ENCODE measurements at places on chromosomes 5 and 9.

DNA sequence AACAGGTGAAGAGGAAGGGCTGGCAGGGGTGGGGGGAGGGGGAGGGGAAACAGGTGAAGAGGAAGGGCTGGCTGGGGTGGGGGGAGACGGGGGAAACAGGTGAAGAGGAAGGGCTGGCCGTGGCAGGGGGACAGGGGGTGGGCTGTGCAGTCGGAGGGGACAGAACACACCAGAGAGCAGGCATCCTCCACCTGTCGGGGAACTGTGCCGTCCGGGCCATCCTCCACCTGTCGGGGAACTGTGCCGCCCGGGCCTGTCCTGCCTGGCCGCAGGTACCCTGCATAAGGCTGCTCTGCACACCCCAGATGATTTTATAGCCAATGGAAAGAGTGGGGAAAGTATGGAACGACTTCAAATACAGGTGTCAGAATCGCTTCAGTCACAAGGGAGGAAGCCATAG lies 32.5 kb upstream of the PPP1R26 start:
- no peak for DNase-seq

DNA sequence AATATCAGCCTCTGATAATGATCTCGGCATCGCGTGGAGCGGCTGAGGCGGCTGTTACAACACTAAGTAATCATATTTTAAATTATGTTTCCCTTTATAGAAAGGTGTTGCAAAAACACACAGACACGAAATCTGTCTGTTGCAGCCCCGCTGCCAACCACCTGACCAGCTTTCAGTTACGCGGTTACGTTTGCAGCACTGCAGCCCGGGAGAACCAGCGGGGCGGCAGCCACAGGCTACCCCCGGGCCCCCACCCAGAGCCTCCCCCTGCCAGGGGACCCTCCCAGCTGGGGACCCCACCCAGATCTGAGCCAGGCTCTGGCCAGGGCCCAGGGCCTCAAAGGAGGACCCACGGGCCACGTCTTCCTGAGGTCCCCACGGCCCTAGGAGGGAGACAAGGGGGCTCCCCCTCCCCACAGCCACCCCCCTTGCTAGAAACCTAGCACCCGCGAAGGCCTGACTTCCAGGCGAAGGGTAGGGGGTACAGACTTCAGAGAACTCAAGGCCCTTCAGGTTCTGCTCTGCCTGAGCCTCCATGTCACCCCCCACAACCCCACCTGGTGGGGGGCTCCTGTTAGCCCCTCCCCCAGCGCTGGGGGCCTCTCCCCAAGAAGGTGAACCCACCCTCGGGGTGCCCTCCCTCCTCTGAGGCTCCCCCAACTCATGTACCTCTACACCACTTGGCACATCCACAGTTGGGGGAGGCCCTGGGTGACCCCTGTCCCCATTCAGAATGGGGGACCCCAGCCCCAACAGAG lies 6.0 kb downstream of the NACC2 start:
- no peak for DNase-seq

GRCh38 chr5:147267082-147267832 lies 32.4 kb downstream of the STK32A start:
- no peak for DNase-seq

- DNase-seq: no peak
These were observed 491.8 kb upstream of the COX7C start for GRCh38 chr5:86125731-86126601.

DNA sequence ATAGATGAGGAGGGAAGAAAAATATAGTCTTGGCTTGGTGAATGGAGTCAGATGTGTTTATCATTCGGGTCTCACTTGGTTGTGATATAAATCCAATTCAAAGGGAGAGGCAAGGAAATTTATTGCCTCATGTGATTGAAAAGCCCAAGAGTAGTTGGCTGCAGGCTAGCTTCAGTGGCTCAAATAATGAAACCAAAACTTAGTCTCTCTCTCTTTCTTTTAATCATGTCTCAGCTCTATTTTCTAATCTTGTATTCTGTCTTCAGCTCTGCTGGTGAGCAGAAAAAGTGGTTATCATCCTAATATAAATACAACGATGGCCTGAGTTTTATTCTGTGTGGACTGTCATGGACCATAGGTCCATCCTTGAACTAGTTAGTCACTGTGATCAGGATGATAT lies 234.2 kb upstream of the PPP1R2B start:
- no peak for DNase-seq

GRCh38 chr5:7881091-7881490 lies 12.1 kb downstream of the MTRR start:
- DNase-seq: no peak

DNA sequence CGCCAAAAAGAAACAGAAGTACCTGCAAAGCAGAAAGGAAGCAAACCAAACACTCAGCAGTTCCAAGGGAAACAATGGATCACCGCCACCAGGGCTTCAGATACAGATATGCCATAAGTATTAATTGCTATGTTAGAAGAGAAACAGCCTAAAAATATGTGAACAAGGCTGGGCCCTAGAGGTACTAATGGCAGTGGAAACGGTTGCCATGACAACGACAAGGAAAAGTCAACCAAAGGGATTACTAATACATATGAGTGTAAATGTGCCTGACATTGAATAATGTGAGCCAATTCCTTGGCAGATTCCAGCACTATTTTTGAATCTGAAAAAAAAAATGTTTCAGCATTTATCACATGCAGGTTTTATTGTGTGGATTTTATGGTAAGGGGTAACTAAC lies 75.0 kb downstream of the CAVIN4 start:
- DNase-seq: no peak

- no peak for DNase-seq
These were observed 8.7 kb downstream of the UBQLN1 start for GRCh38 chr9:83698976-83699585.

DNA sequence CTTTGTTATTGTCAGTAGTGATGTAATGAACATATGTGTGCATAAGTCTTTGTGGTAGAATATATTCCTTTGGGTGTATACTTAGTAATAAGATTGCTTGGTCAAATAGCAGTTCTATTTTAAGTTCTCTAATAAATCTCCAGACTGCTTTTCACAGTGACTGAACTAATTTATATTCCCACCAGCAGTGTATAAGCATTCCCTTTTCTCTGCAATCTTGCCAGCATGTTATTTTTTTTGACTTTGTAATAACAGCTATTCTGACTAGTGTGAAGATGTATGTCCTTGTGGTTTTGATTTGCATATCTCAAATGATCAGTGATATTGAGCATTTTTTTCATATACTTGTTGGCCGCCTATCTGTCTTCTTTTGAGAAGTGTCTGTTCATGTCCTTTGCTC lies 111.5 kb upstream of the CDH12 start:
- no peak for DNase-seq

DNA sequence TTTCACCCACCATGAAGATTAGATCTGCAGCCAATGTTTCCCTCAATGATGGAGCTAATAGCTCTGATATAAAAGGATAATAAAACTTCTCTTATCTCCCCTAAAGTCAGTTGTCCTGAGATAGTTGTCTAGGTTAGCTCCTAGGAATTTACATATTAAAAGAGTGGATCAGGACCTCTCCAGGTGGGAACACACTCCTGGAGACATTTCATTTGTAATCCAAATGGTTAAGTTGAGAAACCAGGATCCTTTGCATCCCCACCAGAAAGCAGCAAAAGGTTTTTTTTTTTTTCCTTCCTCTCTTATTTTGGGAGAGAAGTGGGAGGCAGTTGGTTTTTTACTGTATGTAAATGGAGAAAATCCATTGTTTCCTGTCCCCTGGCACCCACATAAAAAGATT lies 182.5 kb upstream of the FBXL17 start:
- no peak for DNase-seq

- no peak for DNase-seq
These were observed 1625.5 kb upstream of the CDH6 start for GRCh38 chr5:29568028-29568427.

GRCh38 chr9:109497226-109498153 lies 617 bp downstream of the PTPN3 start:
- no peak for DNase-seq

GRCh38 chr5:95655575-95655974 lies 9.0 kb downstream of the RFESD start:
- no peak for DNase-seq

GRCh38 chr5:38329132-38329715 lies 70.9 kb downstream of the EGFLAM start:
- DNase-seq: no peak

- no peak for DNase-seq
These were observed 5.6 kb upstream of the HSPB3 start for GRCh38 chr5:54449923-54450322.

DNA sequence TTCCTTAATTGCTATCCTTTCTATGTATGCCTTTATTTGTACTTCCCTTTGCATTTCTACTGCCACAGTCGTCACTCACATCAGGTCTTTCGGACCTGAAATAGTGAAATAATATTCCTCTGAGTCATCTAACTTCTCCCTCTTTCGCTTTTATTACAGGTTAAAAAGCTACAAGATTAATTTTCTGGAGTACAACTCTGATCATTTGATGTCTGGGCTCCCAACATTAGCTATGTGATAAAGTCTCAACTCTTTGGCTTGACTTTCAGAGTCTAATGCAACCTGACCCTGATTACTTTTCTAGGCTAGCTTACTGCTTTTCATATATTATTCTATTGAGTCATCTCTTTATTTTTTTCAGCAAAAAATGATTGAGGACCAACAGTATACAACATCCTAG lies 638.8 kb upstream of the WWC1 start:
- DNase-seq: no peak

DNA sequence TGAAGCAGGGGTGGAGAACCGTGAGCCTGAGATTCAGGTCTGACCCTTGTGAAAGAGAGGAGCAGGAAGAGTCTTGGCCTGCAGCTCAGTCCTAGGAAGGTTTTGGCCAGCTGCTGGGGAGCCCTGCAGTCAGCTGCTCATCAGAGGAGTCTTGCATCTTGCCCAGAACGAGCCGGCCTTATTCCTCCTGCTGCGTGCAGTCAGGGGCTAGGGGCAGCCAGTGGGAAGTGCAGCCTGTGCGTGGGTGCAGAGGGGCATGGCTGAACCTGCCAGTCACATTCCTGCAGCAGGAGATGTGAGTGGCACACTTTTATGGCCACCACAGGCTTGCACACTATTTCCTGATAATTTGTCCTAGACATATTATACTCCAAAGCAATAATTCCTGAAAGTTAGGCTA lies 278.7 kb downstream of the NPR3 start:
- DNase-seq: no peak

DNA sequence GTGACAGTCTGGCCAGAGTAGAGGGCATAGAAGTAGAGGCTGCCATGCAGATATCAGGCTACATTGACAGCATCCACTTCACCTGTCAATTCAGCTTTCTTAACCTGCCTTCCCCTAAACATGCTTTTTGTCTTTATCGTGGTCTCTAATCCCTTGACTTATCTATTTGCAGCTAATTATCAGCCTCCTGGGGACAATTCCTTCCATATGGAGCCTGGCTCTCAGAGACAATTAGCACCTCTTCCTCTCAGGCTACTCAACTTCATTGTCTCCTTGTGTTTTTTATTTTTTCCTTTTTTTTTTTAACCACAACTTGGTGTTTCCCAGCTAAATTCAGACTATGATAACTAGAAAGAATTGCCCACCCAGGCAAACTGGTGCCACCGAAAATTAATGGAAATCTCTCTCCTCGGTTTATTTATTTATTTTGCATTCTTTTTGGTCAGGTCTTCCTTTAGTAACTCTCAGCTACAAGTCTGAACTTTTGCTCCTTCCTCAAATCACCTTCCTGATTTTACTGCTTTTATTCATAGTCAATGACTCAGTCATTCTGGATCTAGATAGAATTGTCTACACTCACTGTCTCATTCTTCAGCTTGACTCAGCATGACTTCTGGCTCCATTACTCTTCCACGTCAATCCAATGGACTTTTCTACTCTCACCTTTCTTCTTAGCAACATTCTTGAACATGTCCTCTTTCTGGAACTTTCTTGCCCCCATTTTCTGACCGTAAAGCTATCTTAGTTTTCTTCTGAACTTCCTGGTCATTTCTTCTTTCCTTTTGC lies 63.0 kb upstream of the BASP1 start:
- no peak for DNase-seq

DNA sequence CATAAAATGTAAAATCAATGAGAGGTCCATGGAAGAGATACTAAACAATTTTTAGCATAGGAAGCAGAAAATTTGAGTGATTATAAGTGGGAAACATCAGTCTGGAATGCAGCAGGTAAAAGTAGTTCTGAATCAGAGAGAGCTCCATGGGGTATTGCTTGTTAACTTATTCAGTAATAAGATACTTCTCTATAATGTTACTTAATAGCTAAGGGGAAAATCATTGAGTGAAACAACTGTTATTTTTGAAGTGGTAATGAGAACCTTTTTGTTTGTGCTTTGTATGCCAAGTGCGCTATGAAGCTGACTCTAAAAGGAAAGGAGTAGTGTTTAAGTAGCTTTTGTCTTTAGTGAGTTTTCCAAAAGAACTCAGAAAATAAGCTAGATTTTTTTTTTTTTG lies 95.2 kb downstream of the ERBIN start:
- DNase-seq: no peak

GRCh38 chr9:76605321-76605900 lies 146.4 kb downstream of the GCNT1 start:
- DNase-seq: no peak

DNA sequence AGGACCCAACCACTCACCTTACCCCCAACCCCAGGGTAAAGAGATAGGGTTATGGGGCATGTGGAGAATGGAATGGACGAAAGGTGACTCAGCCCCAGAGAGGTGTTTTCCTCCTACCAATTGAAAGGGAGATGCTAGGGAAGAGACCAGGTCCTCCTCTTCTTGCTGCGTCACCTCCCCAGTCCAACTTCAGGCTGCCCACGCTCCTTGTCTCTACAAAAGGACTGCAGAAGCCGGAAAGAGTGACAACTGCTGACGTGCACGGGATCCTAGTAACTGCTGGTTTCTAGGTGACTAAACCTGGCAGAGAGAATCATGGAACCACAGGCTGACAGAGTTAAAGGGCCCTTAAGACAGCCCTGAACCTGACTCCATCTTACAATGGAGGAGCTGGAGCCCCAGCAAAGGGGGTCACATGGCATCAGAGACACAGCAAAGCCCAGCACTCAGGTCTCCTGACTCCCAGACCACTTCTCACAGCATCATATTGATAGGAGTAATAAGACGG lies 2.2 kb downstream of the GPX3 start:
- DNase-seq: no peak

- no peak for DNase-seq
These were observed 128.5 kb downstream of the NR3C1 start for GRCh38 chr5:143274952-143275351.
